ENCODE measurements at places on chromosomes 7 and 10.

GRCh38 chr7:129553899-129554461 lies 51.6 kb downstream of the SMKR1 start:
- DNase-seq, result no peak

DNA sequence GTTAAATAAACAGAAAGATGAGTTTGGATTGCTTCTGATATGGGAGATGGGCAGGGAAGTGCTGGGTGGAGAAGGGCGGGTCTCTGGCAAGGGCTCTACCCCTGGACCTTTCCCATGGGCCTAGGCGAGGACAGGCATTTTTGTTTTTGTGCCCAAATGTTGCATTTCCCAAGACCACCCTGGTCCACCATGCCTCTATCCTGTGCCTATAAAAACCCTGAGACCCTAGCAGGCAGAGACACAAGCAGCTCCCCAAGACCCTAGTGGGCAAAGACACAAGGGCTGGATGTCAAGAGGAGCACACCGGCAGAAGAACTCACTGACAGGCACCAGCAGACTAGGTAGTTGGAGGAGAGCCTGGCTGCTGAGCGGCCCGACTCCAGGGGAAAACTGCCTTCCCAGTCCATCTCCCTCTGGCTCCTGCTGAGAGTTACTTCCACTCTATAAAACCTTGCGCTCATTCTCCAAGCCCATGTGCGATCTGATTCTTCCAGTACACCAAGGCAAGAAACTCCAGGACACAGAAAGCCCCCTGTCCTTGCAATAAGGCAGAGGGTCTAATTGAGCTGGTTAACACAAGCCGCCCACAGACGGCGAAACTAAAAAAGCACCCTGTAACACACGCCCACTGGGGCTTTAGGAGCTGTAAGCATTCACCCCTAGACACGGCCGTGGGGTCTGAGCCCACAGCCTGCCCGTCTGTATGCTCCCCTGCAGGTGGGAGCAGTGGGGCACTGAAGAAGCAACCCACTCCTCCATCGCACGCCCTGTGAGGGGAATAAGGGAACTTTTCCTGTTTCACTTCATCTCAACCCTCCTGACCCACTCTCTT lies 291.4 kb downstream of the PTPRN2 start:
- no peak for DNase-seq

GRCh38 chr7:98641646-98642500 lies 24.8 kb downstream of the NPTX2 start:
- no peak for DNase-seq

GRCh38 chr7:140542228-140542603 lies 62.9 kb upstream of the MKRN1 start:
- DNase-seq, result no peak

DNA sequence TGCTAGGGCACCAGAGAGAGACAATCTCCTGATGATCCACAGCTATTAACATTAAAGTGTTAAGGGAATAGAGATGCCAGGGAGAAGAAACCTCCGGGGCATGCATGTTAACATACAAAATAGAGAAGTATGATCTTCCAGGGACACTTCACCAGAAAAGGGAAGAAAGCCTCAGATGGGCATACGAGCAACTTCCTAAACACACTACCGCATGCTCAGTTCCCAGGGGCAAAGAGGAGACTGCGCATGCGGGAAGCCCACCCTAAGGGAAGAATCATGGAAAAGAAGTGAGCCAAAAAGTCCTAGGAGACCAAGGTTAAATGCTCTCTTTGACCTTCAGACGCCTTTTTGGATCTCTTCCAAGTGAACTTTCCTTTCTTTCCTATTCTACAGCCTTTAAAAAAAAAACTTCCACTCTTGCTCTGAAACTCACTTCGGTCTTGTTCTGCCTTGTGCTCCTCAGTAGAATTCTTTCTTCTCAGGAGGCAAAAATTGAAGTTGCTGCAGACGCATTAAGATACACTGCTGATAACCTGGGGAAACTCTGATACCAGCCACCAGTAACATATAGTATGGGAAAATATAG lies 1211.3 kb downstream of the REEP3 start:
- no peak for DNase-seq

DNA sequence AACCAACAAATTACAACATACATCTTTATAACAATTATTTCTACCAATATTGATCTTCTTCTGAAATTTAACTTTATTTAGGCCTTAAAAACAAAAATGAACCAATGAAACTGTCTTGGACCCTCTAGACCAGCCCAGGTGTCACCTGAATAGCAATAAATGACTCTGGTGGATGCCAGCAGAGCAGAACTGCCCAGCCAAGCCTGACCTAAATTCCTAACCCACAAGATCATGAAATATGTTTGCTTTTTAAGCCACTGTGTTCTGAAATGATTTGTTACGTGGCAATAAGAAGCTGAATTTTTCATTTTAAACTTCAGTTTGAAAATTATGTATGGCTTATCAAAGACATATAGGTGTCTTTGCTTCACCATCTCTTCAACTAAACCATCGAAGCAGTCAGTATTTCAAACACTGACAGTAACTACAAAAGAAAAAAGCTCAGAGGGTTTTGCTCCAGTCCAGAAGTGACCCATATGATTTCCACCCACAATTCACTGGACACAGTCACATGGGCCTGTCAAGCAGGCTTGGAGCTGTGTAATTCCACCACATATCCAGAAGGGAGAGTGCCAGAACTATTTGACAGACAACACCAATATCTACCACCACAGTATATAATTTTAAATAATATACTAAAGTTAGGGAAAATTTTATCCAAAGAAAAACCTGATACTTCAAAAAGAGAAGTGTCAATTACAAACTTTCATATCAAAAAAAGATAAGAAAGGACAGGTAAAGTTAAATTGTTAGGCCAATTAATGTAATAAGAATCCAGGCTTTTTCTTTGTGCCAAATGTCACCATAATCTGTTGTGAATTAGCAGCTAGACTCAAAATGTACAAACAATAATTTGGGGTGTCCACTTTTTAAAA lies 94.5 kb downstream of the KMT2C start:
- DNase-seq, result no peak

GRCh38 chr7:135706858-135707569 lies 21.0 kb downstream of the SLC13A4 start:
- DNase-seq, result no peak

DNA sequence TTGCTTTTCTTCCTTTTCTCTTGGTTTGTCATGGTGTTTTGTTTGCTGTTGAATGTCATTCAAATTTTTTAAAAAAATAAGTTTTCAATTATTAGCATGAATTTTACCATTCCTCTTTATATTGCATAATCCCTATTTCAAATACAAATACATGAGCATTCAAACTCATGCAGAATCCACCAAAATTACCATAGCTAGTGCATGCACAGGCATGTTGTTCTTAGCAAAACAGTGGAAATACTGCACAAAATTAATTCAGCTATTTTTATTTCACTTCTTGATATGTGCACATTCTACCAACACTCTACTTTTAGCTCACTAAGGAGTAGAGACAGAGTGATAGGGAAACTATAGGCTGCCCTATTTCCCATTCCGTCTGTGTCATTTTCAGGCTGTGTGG lies 670.1 kb upstream of the LRRN3 start:
- DNase-seq, result no peak

DNA sequence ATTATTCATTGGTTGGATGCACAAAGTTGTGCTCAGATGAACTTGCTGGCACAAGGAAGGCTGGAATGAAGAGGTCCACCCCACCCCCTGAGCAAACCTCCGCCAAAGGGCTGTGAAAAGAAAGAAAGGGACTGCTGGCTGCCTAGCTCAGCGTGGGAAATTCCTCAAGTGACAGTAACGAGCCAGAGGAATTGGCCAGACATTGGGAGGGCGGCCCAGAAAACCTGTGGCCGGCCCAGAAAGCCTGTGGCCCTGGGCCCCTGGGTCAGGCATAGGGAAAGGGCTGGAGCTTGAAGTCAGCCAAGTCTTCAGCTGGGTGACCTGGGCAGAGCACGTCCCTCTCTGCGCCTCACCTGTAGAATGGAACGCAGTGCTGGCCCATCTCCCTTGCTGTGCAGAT lies 30.6 kb upstream of the CTBP2 start:
- DNase-seq, result no peak

DNA sequence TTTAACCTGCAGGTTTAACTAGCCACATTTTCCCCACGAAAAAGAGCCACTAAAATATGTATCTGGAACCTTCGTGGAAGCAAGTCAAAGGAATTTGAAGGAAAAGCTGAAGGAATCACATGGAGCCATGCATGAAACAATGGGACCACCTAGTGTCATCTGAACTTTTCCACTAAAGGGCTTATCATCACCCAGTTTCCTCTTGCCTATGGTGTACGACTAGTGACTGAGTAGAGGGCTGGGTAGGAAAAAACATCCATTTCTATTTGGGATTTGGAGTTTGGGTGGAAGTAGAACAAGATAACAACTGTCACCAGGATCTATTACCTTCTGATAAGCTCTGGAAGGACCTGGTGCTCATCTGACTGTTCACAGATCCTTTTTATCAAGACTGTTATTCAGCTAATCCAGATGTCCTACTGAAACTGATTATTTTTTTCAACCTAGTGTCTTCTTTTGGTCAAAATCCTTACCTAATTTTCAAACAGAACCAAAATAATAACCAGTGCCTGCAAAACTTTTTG lies 153.2 kb upstream of the COL1A2 start:
- DNase-seq, result no peak

DNA sequence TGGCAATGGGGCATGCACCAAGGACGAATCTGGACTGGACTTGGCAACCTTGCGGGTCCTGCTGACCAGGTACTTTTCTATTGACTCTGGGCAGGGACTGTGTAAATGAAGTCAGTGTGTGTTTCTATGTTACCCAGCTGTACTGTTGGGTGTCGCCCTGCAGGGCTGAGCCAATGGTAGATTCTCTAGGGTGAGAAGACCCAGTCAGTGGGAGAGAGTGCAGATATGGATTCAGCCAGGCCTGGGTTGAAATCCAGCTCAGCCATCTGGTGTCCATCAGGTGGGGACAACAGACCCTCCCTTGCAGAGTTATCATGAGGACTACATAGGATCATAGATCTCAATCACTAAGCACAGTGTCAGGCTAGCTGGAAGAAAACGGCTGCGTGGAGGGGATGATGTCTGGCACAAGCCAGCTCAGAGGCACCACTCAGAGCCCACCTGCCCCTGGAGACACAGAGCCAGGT lies 4.9 kb upstream of the PPIF start:
- no peak for DNase-seq

- DNase-seq, result no peak
Measured at GRCh38 chr10:5442065-5442989, 30.0 kb downstream of the NET1 start.

- no peak for DNase-seq
Measured at GRCh38 chr10:118926903-118927302, 102.6 kb upstream of the NANOS1 start.

DNA sequence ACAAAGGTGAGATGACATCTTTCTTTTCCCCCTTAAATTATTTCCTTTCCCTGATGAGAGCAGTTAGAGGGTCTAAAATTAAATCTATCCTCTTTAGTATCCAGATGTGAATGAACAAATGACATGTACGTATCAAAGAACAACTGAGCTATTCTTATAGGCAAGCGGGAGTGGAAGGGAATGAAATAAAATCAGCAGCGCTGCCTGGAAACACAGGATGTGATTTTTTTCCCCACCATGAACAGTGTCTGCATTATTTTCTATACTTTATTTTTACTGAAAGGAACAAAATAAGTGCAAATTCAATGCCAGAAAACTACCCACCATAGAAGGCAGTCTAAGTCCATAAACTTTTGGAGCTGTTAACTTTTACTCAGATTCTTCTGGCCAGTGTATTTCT lies 40.6 kb downstream of the SLC26A4 start:
- no peak for DNase-seq

- DNase-seq, result no peak
Measured at GRCh38 chr10:49446031-49446430, 50.1 kb upstream of the DRGX start.

GRCh38 chr10:110643653-110644597 lies at the start of gene RBM20:
TSS of gene RBM20 (plus strand) at chr10:110644336. CDS start at chr10:110644455, 119 bp downstream.
- DNase-seq, result no peak

DNA sequence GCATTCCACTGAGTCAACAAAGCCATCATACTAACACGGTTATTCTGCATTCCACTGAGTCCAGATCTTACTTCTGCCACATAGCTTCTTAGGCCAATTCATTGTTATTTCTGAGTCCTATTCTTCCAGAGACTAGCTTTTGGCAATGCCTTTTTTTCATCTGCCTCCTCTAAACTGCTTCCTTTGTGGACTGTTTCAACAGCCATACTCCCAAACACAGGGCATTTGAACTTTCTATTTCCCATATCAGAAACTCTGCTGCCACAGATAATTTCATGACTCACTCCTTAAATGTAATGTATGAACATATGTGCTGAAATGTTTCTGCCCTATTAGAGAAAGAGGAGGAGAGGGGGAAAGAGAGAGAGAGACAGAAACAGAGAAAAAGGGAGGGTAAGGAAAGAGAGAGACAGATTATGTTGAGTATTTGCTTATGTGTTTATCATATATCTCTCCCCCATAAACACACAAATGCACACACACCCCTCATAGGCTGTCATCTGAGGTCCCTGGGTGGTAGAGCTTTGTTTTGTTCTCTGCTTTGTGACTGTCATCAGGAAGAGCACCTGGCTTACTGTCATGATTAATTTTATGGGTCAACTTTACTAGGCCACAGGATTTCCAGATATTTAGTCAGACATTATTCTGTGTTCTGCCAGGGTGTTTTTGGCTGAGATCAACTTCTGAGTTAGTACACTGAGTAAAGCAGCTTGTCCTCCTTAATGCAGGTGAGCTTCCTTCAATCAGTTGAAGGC lies 308.0 kb upstream of the KCND2 start:
- DNase-seq, result no peak

- DNase-seq, result no peak
Measured at GRCh38 chr7:105141068-105141467, 127.1 kb downstream of the KMT2E start.

- DNase-seq, result no peak
Measured at GRCh38 chr10:68081916-68082315, 6.8 kb upstream of the HERC4 start.

DNA sequence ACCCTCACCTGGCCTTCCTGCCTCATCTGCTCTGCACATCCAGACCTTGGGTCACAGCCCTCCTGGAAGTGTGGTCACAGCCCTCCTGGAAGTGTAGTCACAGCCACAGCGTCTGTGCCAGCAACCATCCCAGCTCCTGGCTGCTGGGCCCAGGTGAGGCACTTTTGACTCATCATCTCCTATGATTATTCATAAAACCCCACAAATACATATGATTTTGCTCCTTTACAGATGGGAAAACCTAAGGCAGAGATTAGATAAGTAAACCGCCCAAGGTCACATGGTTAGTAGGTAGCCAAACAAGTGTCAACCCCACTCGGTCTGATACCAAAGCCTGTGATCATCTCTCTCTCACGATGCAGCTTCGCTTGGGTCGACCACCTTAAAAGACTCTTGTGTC lies 94.3 kb downstream of the PRLHR start:
- DNase-seq, result no peak

- DNase-seq, result peak; percentile 57
Measured at GRCh38 chr10:131492211-131492857, 180.8 kb upstream of the TCERG1L start.

DNA sequence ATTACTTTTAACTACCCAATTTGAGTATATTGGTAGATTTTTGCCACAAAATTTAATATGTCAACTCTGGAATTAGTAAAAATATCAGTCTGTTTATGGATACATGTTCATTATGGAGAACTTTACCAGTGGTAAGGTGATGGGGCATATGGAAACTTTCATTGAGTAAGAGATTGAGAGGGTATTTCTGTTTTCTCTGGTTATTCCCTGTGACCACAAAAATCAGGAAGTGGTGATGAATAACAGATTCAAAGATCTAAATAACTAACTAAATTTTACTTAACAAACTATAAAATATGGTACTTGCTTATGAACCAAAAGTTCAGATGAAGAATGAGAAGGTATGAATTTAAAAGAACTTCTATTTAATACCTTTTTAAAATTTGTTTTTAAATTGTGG lies 22.1 kb upstream of the STEAP4 start:
- DNase-seq, result no peak
